ENCODE measurements at places on chromosomes 4 and X. TPM values are rescaled to one million over a fixed set of nuclear protein-coding genes. Genes with fewer than 3 reads are reported as not detected.

DNA sequence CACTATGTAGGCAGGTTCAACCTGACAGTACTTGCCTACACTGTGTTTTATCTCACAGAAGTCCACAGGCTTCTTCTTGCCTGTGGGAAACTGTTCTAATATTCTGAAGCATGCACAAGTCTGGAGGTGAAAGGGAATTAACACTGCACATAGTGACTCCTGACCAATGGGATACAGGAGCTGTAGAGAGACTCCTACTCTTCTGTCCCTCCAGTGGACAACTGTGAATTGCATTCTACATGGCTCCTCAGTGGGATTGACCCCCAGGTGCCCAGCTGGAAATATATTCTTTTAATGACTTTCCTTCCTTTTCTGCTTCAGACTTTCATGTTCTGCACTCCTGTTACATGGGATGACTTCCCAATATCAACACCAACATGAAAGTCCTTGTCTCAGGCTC is 8.2 kb upstream of the YIPF6 start:
- DNase-seq = peak; percentile 32

Gene MAPK10
- total RNA-seq = 4.3 TPM

Gene DUX4
- not detected for total RNA-seq

Gene P2RY8
- under 0.01 TPM for total RNA-seq

- DNase-seq = no peak
Observed at GRCh38 chr4:74021601-74022000, 16.9 kb downstream of the CXCL3 start.

Gene LUZP4
- not detected for total RNA-seq

GRCh38 chrX:21885568-21885967 is 29.8 kb downstream of the YY2 start:
- DNase-seq = peak; percentile 41

DNA sequence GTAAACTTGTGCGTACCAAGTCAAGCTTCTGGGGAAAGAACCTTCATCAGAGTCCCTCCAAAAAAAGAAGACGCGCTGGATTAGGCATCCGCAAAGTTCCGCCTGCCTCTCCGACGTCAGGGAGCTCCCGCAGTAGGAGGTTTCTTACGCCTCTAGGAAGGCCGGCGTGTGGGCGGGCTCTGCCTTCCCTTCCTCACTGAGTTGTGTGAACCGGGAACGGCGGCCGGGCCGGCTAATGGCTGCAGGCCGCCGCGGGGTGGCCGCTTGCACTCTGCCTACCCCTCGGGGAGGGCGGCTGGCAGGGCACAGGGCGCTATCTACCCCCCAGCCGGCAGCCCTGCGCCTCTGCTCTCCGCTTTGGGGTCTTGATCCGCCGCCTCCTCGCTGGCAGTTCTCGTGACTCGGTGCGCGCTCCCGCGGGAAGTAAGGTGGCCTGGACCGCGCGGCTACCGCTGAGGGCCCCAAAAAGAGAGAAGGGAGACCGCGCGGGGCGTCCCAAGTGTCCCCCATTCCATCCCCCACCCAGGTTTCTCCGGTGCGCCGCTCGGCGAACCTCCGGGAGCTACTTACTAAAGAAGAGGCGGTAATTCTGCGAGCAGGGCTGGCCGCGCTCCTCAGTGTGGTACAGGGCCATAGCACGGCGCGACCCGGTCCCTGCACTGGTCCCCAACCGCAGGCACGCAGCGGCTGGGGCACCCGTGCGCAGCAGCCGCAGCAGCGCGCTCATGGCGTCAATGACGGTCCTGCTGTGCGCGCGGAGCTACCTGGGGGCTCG is at the start of gene PPA2:
Gene PPA2 (minus strand): TSS at position 739 of the 775 bp plus-strand sequence. CDS start 12 bp downstream, at position 727.
- DNase-seq = peak; percentile 87

GRCh38 chr4:100811046-100811445 is 293.2 kb upstream of the EMCN start:
- DNase-seq = no peak

Data from LHCN-M2 (cell line).